ENCODE measurements at places on chromosomes 5 and 9. TPM values are rescaled to one million over a fixed set of nuclear protein-coding genes. Genes with fewer than 3 reads are reported as not detected.

The SOX30 gene
- 0.23 TPM for total RNA-seq

The ENTREP1 gene
- total RNA-seq, result 0.87 TPM

The LPAR1 gene
- total RNA-seq, result 13.0 TPM

The CKS2 gene
- 790 TPM for total RNA-seq

The PCDHA1 gene
- not detected for total RNA-seq

The FAM221B gene
- not detected for total RNA-seq

The RORB gene
- total RNA-seq, result not detected

The IL3 gene
- total RNA-seq, result not detected

The NR2F1 gene
- total RNA-seq, result 14.8 TPM

The SEMA5A gene
- total RNA-seq, result 1.6 TPM

The PPP3R2 gene
- not detected for total RNA-seq

The HACD4 gene
- total RNA-seq, result 2.0 TPM

The C5 gene
- total RNA-seq, result 0.65 TPM

The ARL14EPL gene
- total RNA-seq, result not detected

The IL7R gene
- 1.6 TPM for total RNA-seq

The KYAT1 gene
- 18.9 TPM for total RNA-seq

The XRCC4 gene
- total RNA-seq, result 10.9 TPM

The SPATA31A7 gene
- not detected for total RNA-seq

The GFI1B gene
- total RNA-seq, result not detected

The SMC2 gene
- 23.1 TPM for total RNA-seq

The LCN9 gene
- total RNA-seq, result not detected

The BAAT gene
- total RNA-seq, result not detected

The PTPN3 gene
- total RNA-seq, result 53.0 TPM

The RICTOR gene
- total RNA-seq, result 10.1 TPM

The SV2C gene
- not detected for total RNA-seq

The SLC22A4 gene
- total RNA-seq, result 0.75 TPM

The DDX41 gene
- 174 TPM for total RNA-seq

The XPA gene
- 7.6 TPM for total RNA-seq

The CDC14B gene
- total RNA-seq, result 9.1 TPM

The ZBTB43 gene
- 4.3 TPM for total RNA-seq

The ZNF454 gene
- total RNA-seq, result 1.7 TPM

The PLAC8L1 gene
- total RNA-seq, result not detected

The CSNK1G3 gene
- total RNA-seq, result 29.8 TPM

The GPR150 gene
- not detected for total RNA-seq

The LMX1B gene
- total RNA-seq, result 0.52 TPM

The BBLN gene
- total RNA-seq, result 194 TPM

The SOHLH1 gene
- not detected for total RNA-seq

The SHC3 gene
- total RNA-seq, result 4.1 TPM

The GRXCR2 gene
- total RNA-seq, result not detected

The SPINK6 gene
- not detected for total RNA-seq

The TAF11L5 gene
- total RNA-seq, result not detected
